ENCODE measurements at places on chromosomes 6 and 20.
A peak's percentile ranks its signal among the peaks of the same experiment; 100 is the strongest.

DNA sequence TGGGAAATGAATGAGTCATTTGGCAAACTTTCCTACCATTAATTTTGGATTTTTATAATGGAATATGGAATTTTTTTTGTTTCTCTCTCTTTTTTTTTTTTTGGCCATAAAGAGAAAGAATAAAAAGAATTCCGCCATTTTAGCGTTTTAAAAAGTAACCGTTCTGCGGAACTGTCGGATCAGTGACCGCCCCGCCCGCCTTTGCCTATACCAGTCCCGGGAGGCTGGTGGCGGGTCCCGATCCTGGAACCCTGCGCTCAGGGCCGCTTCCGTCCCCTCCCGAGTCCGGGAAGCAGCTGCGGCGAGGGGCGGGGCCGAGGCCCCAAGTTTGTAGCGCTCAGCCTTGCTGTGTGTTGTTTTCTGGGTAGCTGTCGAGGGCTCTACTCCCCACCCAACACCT is 609 bp downstream of the L3MBTL1 start:
- no peak for DNase-seq

GRCh38 chr6:3269281-3269975 is 10.7 kb downstream of the PSMG4 start:
- no peak for DNase-seq

DNA sequence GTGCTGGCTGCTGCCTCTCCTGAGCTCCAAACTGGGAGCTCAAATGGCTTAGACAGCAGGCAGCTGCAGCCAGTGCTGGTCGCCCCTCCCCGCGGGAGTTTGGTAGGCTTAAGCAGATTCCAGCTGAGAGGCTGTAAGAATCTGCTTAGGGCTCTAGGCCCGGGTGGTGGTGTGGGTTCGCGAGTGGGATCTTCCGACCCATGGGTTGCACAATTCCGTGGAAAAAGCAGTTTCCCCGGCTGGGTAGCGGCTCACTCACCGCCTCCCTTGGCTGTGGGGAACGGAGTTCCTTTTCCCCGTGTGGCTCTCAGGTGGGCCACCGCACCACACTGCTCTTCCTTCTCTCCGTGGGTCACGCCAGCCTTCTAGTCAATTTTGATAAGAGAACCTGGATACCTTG is 232.5 kb downstream of the PKHD1 start:
- DNase-seq: no peak

DNA sequence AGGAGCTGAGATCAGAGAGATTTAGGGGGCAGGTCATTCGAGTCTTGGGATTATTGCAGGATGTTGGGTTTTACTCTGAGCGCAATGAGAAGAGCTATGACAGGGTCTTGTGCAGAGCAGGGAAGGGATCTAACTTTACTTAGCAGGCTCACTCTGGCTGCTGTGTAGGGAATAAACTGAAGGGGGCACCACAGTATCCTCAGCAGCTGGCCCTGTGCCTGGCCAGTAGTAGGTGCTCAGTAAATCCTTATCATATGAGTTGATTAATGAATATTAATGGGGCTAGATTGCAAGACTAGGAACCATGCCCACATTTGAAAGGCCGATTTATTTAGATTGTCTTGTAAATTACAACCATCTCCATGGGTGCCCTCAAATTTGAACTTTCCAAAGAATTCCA is 4.6 kb upstream of the MDGA1 start:
- DNase-seq: no peak

- DNase-seq: no peak
These were observed 293.4 kb downstream of the TBC1D32 start for GRCh38 chr6:121040831-121041230.

GRCh38 chr6:1667012-1667804 is 57.5 kb downstream of the FOXC1 start:
- peak; percentile 40 for DNase-seq

- DNase-seq: no peak
These were observed 467.4 kb upstream of the PLCB4 start for GRCh38 chr20:8601542-8601912.

DNA sequence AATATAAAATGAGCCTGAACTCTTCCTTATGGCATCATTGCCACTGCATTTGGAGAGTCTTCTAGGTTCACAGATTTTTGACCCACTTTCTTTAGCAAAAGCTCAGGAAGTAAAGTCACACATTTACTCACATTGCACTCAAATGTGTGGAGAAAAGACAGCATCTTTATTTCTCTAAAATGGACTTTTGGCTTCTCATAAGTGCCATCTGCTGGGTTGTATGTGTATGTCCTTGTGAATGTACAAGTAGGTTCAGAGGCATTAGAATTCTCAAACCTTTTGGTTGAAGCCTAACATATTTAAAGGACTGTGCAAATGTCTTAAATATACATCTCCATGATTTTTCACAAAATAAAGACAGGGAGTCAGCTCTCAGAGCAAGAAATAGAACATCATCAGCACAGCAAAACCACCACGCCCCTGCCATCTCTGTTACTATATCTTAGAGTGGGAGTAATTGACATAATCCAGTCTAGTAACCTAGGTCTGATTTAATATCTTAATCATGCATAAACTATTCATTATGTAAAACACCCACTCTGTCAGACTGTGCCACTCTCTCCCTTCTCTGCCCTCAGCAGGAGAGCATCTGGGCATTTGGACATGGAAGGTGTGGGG is 42.2 kb upstream of the SPTLC3 start:
- DNase-seq: peak; percentile 28

DNA sequence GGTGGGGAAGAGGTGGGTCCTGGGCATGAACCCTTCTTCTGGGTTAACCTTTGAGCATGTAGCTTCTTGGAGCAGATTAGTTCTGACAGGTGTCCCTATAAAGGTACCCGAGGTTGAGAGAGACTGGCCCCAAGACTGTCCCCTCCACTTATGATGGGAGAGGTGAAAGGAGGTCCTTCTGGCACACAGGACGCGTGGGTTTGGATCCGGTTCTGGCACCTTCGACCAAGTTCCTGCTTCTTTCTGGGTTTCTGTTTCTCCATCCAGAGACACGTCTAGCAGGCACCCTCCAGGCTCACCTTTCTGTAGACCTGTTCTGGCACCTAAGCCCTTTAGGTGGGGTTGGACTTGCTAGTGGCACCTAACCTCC is 4.1 kb downstream of the PAX1 start:
- no peak for DNase-seq

DNA sequence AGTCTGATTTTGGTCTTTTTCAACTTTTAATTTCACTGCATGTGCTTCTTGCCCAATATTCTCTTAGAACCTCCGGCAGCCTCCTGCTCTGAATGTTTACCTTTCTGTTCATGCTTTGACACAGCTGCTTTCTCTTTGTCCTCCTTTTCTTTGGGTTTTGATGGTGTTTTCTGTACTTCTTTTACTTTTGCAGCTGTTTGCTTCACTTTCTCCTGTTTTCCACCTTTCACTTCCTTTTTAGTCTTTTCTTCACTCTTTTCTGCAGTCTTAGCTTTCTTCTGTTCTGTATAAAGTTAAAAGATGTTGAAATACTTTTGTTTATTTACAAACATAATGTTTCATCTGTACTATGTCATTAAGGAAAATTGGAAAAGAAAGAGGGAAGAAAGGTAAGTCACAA is 133.1 kb downstream of the TRDN start:
- DNase-seq: no peak

DNA sequence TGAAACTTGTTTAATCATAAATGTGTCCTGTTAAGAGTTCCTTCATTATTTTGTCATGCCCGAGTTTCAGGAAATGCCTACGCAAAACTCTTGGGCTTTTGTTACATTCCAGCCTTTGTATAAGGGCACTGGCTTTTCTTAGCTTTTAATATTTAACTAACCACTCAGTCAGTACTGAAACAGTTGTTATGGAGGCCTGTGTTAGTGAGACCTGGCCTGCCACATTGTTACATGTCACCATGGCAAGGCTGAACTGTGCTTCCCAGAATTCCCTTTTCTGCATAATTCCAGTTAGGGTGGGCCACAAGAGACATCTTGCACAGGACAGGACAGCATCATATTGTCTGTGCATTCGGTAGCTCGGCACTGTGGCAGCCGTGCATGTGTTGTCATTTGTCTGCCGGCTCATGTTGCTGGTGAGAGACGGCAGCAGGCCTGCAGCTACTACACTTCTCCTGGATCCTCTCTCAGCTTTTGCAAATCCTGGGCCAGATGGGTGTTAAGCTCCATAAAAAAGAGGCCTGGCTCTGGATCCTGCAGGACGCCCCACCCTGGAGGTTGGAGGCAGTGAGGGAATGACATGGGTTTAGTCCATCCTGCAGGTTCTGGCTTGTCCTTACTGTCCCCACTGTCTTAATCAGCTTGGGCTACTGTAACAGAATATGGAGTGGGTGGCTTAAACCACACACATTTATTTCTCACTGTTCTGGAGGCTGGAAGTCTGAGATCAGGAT is 128.8 kb upstream of the DTNBP1 start:
- DNase-seq: no peak

DNA sequence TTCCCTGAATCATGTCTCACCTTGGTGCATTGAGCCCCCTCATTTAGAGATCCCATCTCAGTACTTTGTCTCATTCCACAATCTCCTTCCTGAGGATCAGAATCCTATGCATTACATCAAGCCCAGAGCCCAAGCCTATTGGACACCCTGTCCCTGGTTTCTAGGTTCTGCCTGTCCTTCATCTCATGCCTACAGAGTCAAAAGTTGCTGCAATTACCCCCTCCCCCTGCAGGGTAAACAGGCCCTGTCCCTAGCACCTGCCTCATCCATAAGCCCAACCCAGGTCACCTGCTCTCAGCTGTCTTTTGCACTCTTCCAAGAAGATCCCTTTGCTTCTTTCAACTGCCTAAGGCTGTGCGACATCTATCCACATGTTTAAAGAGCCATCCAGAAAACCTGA is 93.9 kb downstream of the SPTLC3 start:
- DNase-seq: no peak

DNA sequence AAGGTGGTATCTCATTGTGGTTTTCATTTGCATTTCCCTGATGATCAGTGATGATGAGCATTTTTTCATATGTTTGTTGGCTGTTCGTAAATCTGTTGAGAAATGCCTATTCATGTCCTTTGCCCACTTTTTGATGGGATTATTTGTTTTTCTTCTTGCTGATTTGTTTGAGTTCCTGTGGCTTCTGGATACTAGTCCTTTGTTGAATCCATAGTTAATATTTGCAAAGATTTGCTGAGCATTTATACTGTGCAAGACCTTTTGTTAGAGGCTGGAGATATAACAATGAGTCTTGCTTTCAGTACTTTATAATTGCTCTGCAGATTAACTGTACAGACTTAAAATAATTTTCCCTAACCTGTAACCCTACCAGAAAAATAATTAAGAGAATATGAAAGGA is 35.6 kb downstream of the PDE7B start:
- no peak for DNase-seq

DNA sequence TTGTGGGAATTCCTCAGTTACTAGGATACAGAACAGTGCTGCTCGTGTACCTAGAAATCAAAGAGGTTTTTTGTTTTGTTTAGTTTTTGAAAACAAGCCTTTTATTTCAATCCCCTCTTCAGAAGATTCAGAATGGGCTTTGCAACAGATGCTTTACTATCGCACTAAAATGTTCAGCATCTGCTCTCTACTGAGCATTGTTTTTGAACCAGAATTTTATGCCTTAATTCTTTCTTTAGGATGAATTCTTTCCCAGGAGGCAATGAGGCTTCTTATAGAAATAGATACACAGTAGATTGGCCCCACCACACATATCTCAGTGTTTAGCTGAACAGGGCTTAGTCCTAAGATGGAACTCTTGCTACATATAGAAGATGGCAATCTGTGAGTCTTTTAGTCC is 95.9 kb upstream of the SPACA1 start:
- DNase-seq: no peak

DNA sequence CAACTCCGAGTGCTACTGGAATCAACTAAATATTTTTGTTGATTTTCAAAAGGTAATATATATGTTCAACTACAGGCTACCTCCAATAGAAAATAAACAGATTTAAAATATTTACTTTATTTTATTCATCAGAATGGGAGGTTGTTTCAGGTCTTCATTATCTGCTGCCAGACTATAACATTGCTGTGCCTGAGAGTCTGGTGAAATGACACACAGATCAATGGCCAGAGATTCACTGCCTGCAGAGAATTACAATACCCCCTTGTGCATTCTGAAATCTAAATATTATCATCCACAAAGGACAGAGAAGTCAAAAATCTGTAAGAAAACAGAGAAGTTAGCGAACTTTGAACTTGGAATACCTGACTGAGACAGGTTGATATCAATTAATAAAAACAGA is 667.8 kb upstream of the GJE1 start:
- no peak for DNase-seq

DNA sequence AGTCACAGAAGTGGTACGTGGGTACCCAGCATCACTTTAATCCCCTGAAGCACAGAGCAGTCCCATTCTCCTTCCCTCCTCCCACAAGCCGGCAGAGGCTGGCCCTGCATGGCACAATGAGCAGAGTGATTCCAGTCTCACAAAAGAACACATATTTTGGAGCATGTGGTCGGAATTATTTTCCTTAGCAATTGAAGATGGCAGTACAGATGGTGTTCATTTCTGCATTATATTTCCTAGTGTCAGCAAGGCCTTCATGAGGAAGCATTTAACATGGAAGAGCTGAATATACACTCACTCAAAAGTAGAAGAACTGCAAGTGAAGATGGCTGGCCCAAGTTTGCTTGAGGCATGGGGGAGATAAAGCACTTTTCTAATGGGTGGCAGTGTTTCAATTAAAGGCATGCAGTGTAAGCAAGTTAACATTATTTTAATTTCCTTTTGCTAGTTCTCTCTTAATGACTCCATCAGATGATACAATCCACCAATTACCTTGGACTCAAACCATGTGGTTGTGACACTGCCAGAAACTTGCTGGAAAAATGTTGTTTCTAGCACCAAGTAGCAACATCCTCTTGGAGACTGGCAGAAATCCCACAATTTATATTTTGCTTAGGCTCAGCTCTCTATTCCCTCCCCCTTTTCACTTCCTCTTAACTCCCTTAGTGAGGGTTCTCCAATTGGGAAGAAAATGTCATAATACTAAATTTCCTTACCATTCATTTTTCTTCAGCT is 74.4 kb downstream of the ARHGAP18 start:
- DNase-seq: peak; percentile 82

DNA sequence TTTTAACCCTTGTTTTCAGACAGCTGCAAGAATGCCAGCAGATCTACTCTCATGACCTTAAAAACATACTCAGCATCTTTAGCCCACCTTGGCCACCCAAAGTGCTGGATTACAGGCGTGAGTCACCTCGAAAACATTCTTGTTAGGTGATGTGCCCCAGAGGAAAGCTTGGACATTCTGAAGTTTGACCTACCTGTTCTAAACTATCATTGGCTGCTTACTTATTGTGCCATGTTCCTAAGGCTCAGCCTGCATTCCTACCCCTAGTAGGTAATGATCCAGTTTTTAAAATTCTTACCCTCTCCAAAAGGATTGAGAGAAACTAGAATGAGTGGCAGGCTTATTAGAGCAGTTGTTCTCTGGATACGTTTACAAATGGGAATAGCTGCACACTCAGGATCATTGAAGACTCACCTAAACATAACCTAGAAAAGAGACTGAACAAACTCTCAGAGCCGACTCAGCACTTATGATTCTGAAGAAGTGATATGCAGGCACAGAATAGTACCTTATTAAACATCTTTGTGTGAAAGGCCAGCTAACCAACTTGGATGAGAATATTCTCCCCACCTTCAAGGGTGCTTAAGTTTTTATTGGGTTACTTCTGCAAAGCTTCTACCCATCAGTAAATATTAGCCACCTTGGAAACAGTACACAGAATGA is 362.1 kb downstream of the NRN1 start:
- DNase-seq: no peak
